B cell (primary cell): ENCODE measurements at places on chromosomes 1 and 21.

DNA sequence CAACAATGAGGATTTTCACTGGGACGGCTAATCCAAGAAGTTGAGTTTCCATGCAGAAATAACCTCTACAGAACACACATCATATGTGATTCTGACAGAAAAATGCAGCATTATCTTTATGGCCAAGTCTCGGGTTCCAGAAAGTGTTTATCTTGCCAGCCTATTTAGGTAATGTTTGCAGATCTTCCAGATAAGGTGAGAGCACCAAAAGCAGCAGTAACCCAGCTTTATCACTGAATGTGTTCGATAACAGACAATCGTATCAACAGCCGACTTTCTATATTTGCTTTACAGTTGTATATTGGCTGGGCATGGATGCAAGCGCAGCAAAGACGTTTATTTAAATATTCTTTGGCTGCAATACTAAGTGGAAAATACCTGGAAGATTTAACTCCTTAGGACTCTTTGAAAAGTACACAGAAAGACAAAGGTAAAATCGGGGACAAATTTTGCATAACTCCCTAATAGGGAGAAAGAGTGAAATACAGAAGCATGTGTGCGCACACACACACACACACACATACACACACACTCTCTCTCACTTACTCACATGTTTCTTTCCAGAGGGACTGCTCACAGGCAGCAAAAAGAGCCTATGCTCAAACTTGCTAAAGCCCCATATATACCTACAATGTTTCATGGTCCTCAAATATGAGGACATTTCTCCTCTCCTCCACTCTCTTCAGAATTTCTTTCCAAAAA, 3.0 kb upstream of the CTSK start:
- no peak overlapping the region for H3K4me3 ChIP-seq
- peaks cover 4% of the 10 kb centered on the region for H3K36me3 ChIP-seq
- no peak overlapping the region for H3K27ac ChIP-seq
- no peaks in the 10 kb centered on the region for H3K27me3 ChIP-seq

- no peaks in the 10 kb centered on the region for H3K27me3 ChIP-seq
- H3K4me1 ChIP-seq, result no peaks in the 10 kb centered on the region
- no peak overlapping the region for H3K4me3 ChIP-seq
- no peak for DNase-seq
- H3K36me3 ChIP-seq, result no peaks in the 10 kb centered on the region
- no peak overlapping the region for H3K27ac ChIP-seq
Observed at GRCh38 chr1:47776667-47777131, 220.5 kb downstream of the TRABD2B start.

- no peaks in the 10 kb centered on the region for H3K36me3 ChIP-seq
- no peaks in the 10 kb centered on the region for H3K4me1 ChIP-seq
- no peaks in the 10 kb centered on the region for H3K27me3 ChIP-seq
- no peak overlapping the region for H3K27ac ChIP-seq
- DNase-seq, result no peak
- H3K4me3 ChIP-seq, result no peak overlapping the region
Observed at GRCh38 chr1:22796642-22797041, 86.0 kb downstream of the EPHB2 start.

DNA sequence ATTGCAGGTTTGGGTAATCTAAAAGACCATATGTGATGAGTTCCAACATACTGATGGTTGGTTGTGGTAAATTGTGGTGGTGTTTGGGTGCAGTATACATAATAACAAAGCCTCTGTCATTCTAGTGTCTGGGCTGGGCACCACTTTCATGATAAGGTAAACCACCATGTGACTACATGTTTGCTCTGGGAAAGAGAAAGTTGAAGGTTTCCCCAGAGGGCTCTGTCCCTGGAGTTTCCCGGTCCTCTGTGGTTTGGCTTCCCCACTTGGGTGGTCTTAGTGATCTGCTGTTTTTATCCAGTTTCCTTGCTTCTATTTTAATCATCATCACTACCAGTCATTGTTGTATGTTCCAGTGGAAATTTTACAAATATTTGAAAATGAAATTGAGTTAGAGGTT, 55.9 kb upstream of the TSPAN2 start:
- no peak overlapping the region for H3K4me3 ChIP-seq
- no peak for DNase-seq
- H3K36me3 ChIP-seq, result no peaks in the 10 kb centered on the region

GRCh38 chr1:192887426-192887825, 78.6 kb downstream of the RGS2 start:
- no peak overlapping the region for H3K4me3 ChIP-seq
- H3K27me3 ChIP-seq, result no peaks in the 10 kb centered on the region
- H3K4me1 ChIP-seq, result no peaks in the 10 kb centered on the region
- H3K36me3 ChIP-seq, result no peaks in the 10 kb centered on the region

- H3K27ac ChIP-seq, result no peak overlapping the region
- H3K27me3 ChIP-seq, result no peaks in the 10 kb centered on the region
- no peaks in the 10 kb centered on the region for H3K36me3 ChIP-seq
- H3K4me1 ChIP-seq, result peaks cover 54% of the 10 kb centered on the region
Observed at GRCh38 chr1:117641536-117641935, 35.7 kb downstream of the TENT5C start.

- no peak overlapping the region for H3K27ac ChIP-seq
- H3K4me3 ChIP-seq, result no peak overlapping the region
- no peak for DNase-seq
- H3K36me3 ChIP-seq, result no peaks in the 10 kb centered on the region
- no peaks in the 10 kb centered on the region for H3K27me3 ChIP-seq
- H3K4me1 ChIP-seq, result no peaks in the 10 kb centered on the region
Observed at GRCh38 chr1:163758977-163759670, 437.4 kb downstream of the NUF2 start.

DNA sequence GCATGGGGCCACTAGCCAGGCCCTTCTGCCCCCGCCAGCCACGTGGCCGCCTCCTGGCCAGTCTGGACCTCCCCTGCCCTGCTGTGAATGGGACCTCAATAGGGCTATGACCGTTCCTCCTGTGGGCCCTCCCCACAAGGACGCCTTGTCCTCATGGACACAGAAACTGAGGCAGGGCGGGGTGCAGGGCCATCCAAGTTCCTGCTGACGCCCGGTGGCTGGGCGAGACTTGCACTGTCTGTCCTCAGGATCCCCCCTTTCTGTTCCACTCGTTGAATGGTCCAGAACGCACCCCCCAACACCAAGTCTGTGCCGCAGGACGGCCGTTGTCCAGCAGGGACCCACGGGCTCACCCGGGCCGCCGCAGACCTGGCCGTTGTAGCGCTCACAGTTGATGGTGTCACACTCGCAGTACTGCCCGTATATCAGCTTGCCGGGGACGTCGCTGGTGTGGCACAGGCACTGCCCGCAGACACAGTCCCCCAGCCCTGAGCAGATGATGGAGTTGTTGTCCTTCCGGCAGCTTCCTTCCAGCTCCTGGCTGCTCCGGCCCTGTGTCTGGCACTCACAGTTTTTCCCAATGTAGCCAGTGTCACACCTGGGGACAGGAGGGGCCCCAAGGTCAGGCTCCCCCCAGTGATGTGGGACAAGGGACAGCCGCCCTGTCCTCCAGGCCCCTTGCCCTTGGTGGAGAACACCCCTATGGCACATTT, 16.3 kb upstream of the PTTG1IP start:
- H3K27ac ChIP-seq, result no peak overlapping the region
- H3K36me3 ChIP-seq, result peaks cover 69% of the 10 kb centered on the region
- H3K4me1 ChIP-seq, result peaks cover 12% of the 10 kb centered on the region

- no peak overlapping the region for H3K4me3 ChIP-seq
- no peaks in the 10 kb centered on the region for H3K4me1 ChIP-seq
Observed at GRCh38 chr1:247529771-247530355, 6.4 kb downstream of the OR2C3 start.

DNA sequence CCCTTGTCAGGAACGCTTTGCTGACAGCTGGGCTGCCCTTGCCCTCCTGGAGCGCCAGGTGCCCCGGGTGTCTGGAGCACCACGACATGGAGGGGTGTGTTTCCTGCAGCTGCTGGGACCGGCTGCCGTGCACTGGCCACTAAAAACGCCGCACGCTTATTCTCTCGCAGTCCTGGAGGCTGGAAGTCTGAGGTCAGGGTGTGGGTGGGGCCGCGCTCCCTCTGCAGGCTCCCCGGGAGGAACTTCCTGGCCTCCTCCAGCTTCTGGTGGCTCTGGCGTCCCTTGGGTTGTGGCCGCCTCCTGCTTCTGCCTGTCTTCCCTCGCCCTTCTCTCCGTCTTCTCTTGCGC, 28.0 kb upstream of the PLCH2 start:
- no peak for DNase-seq
- no peaks in the 10 kb centered on the region for H3K36me3 ChIP-seq
- peaks cover 2% of the 10 kb centered on the region for H3K4me1 ChIP-seq

GRCh38 chr1:32702599-32703478, at the start of gene SYNC:
Gene SYNC, minus strand, starts transcription at chr1:32702770. Its CDS starts 110 bp downstream, at chr1:32702660.
- H3K4me3 ChIP-seq, result peak within 1 kb of the TSS; percentile 34
- H3K36me3 ChIP-seq, result no peaks in the 10 kb centered on the region
- peak; percentile 41 for DNase-seq
- H3K4me1 ChIP-seq, result peaks cover 16% of the 10 kb centered on the region

DNA sequence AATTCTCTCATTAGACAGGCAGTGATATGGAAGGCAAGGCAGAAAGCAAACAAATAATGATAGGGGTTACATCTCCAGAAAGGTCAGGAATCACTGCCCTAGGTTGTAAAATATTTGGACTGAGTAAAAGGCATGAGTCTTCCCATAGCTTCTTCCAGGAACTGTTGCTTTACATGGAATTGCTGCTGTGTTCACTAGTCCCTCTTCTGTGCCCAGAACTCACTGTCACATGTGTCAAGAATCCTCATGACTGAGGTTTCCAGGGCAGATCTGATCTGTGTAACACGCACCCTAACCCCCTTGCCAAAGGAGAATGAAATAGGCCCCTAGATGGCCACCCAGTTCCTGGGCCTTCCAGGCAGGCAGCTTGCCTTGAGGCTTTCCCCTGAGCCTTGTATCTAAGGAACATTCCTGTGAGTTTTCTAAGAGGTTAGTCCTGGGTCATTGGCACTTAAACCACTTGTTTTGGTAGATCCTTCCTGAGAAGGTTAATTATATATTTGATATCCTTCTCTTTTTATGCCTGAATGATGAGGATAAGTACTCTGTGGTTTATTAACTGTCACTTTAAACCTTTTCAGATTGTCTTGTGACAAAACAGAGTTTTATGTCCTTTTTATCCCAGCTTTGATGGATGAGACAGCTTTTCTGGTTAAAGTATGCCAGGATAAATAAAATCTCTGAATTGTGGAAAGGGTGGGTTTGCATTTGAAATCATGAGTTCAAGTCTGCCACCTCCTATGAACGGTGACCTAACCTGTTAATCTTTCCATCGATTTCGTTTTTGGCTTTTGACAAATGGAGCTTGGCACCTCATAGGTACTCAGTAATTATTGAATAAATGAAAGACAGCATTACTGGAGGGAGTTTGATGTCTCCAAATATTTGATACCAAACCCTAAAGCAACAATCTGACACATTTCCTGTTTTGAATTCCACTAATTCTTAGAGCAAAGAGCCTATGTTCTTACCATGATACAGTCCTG, 163.3 kb downstream of the DHRS3 start:
- H3K4me3 ChIP-seq, result no peak overlapping the region
- peaks cover 56% of the 10 kb centered on the region for H3K36me3 ChIP-seq
- H3K4me1 ChIP-seq, result peaks cover 8% of the 10 kb centered on the region
- H3K27ac ChIP-seq, result no peak overlapping the region

DNA sequence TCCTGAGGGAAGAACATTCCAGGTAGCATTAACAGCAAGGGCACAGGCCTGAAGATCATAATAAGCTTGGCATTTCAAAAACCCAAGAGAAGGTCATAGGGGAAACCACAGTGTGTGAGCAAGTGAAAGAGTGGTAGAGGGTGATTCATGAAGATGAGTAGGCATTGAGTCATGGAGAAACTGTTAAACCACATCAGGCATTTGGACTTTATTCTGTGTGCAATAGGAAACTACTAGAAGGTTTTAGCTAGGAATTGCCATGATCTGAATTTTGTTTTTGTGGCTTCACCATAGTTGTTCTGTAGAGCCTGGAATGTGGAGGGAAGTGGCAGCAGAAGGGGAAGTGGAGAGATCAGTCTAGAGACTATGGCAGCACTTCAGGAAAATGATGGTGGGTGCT, 359.0 kb upstream of the PTBP2 start:
- no peaks in the 10 kb centered on the region for H3K27me3 ChIP-seq
- no peaks in the 10 kb centered on the region for H3K4me1 ChIP-seq
- no peak overlapping the region for H3K4me3 ChIP-seq
- H3K27ac ChIP-seq, result no peak overlapping the region
- no peaks in the 10 kb centered on the region for H3K36me3 ChIP-seq
- DNase-seq, result no peak

DNA sequence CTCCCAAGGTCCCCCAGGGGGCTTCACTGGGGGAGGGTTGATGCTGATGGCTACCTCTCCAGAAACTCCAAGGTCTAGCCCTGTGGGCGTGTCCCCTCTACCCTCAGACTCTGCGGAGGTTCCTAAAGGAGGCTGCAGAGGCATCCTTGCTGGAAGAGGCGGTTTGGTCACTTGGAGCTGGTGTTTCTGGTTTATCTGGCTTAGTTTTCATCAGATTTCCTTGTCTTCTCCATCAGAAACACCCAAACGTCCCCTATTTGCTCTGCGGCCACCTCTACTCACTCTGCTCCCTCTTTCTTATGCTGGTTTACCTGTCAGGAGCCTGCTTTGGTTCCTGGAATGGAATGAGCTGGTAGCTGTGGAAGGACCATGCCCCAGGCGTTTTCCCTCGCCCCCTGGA, 2.5 kb downstream of the PKP1 start:
- no peak overlapping the region for H3K4me3 ChIP-seq
- no peaks in the 10 kb centered on the region for H3K4me1 ChIP-seq
- H3K27ac ChIP-seq, result no peak overlapping the region
- no peaks in the 10 kb centered on the region for H3K36me3 ChIP-seq

- DNase-seq, result no peak
- H3K27me3 ChIP-seq, result peaks cover 5% of the 10 kb centered on the region
Observed at GRCh38 chr1:159439422-159439821, at the start of gene OR10J1. Gene OR10J1, plus strand, starts transcription at chr1:159439722. Its CDS starts 70 bp downstream, at chr1:159439792.

DNA sequence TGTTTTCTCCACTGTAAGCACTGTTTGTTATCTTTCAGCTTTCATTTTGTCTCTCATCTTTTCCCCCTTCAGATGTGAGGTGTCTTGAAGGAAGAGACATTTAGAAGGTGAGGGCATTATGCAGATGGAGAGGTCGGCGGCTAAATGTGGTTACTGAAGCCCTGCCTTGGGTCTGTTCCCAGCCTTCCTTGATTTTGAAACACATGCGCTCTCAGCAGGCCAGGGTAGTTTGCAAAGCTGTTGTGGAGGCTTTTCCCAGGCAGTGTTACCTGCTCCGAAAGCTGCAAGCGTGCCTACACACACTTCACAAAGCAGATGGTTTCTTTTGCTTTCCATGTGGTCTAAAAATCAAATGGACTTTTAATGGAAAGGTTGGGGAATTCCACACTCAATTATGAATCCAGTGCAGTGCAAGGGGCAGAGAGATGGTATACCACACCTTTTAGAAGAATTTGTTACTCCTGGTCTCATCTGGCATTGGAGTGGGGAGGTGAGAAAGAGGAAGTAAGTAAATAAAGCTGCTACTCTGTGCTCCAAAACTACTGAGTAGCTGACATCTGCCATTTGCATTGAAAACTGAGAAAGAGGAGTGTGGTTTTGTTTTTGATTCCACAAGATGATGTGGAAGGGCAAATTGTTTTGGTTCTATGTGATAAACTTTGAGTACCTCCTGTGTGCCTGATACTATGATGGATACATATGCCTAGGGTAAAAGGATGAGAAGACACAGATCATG, 91.9 kb downstream of the NFIA start:
- H3K27ac ChIP-seq, result no peak overlapping the region
- no peaks in the 10 kb centered on the region for H3K36me3 ChIP-seq
- no peak for DNase-seq
- no peak overlapping the region for H3K4me3 ChIP-seq
- H3K27me3 ChIP-seq, result no peaks in the 10 kb centered on the region

- H3K27me3 ChIP-seq, result peaks cover 54% of the 10 kb centered on the region
- no peak overlapping the region for H3K27ac ChIP-seq
- no peak for DNase-seq
- H3K36me3 ChIP-seq, result no peaks in the 10 kb centered on the region
Observed at GRCh38 chr1:24317956-24318614, 1.1 kb upstream of the GRHL3 start.
